Heart left ventricle (tissue), 16 donors: ENCODE measurements at places on chromosomes 2 and 18. TPM values are rescaled to one million over a fixed set of nuclear protein-coding genes. Genes with fewer than 3 reads are reported as not detected.

DNA sequence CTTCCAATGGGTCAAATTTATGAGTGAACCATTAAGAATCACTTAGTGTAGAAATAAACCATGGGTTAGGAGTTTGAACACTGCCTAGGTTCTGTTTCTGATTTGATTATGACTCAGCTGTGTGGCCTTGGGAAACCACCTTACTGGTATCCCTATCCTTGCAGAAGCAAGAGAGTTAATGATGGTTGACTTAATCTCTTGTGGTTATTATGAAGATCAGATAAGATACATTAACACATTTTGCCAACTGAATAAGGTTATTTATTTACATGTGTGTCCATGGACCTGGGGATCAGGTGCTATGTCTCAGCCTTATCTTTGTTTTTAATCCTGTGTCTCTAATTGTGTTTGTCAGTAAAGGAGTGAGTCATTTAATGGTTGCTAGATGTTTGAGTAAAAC is 5.4 kb upstream of the KCNJ13 start:
- no peak overlapping the region for H3K4me3 ChIP-seq
- H3K27ac ChIP-seq = no peak overlapping the region
- H3K27me3 ChIP-seq = no peaks in the 10 kb centered on the region
- no peaks in the 10 kb centered on the region for H3K4me1 ChIP-seq
- no peak for DNase-seq

DNA sequence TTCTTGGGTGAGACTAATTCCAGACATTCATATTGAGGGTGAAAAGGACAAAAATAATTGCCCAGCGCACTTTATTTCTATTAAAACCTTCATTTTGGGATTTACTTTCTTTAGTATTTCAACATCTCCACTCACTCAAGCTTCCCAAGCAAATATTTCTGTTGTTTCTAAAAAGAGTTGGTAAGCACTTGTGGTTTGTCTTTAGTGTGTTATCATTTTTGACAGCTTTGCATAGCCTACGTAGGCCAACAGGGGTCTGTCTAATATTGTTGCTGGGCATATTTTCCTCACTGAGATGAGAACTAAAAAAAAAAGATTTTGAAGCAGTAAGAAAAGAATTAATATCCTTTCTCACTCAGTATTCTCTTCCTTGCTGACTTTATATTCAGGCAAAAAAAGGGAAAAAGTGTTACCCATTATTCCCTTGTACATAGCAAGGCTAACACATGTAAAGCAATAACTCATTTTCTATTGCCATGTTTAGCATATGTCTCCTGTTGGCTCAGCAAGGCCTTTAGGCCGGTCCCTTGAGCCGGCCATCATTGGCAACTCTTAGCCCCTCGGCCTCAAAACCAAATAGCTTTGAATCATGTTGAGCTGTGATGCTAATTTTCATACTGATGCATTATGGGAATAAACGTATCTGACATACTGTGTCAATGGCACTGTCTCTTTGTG is 494.2 kb downstream of the ARHGAP15 start:
- H3K36me3 ChIP-seq = no peaks in the 10 kb centered on the region
- H3K4me3 ChIP-seq = no peak overlapping the region
- H3K4me1 ChIP-seq = no peaks in the 10 kb centered on the region
- no peaks in the 10 kb centered on the region for H3K27me3 ChIP-seq
- no peak for DNase-seq

DNA sequence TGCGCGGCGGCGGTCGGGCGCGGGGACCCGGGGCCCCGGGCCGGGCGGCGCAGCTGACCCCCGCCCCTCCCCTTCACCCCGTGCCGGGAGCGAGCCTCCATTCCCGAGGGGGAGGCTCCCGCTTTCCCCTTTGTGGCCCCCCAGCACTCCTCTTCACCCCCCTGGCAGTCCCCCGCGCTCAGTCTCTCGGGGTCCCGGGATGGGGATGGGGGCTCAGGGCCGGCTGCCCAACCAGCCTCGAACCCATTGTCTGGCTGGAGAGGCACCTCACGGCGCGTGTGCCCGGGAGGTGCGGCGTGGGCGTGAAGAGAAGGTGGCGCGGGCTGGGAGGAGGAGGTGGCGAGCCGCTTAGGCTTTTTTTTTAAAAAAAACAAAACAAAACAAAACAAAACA is 748 bp downstream of the FMNL2 start:
- peak overlapping the region; percentile 77 for H3K27ac ChIP-seq
- H3K4me1 ChIP-seq = no peaks in the 10 kb centered on the region

GRCh38 chr2:1663621-1664020 is 80.7 kb downstream of the PXDN start:
- DNase-seq = no peak
- H3K36me3 ChIP-seq = peaks cover 81% of the 10 kb centered on the region
- no peaks in the 10 kb centered on the region for H3K27me3 ChIP-seq
- no peaks in the 10 kb centered on the region for H3K4me1 ChIP-seq
- no peak overlapping the region for H3K27ac ChIP-seq

DNA sequence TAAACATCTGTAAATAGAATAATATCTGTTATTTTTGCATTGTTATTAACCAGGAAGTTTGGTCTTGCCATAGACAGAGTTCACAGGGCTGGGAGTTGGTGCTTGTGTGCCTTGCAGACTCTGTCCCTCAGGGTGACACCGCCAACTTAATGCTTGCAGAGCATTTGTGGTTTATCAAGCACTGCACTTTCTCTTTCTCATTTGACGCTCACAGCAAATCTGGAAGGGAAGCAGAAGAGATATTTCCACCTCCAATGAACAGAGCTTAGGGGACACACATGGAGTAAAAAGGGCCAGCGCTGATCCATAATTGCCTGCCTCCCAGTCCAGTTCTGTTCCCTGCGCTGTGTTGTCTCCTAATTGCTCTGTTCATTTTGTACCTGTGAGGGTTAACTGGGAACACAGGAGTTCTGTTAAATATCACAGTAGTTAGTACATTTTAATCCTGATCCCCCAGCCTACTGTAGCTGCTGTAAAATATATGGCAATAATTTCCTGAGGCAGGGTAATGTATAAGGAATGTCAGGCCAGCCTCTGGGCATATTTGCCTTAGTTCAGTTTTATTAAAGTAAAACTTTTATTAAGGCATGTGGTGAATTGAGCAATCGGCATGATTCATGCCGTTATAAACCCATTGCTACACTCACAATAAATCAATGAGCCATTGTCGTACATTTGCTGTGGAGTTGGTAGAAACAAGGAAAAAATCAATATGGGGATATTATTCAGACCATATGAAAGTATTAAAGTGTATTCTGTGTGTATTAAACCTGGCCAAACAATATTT is 182.5 kb upstream of the OSR1 start:
- peaks cover 7% of the 10 kb centered on the region for H3K4me1 ChIP-seq
- H3K36me3 ChIP-seq = no peaks in the 10 kb centered on the region
- no peak overlapping the region for H3K4me3 ChIP-seq
- H3K27ac ChIP-seq = no peak overlapping the region
- H3K27me3 ChIP-seq = no peaks in the 10 kb centered on the region

DNA sequence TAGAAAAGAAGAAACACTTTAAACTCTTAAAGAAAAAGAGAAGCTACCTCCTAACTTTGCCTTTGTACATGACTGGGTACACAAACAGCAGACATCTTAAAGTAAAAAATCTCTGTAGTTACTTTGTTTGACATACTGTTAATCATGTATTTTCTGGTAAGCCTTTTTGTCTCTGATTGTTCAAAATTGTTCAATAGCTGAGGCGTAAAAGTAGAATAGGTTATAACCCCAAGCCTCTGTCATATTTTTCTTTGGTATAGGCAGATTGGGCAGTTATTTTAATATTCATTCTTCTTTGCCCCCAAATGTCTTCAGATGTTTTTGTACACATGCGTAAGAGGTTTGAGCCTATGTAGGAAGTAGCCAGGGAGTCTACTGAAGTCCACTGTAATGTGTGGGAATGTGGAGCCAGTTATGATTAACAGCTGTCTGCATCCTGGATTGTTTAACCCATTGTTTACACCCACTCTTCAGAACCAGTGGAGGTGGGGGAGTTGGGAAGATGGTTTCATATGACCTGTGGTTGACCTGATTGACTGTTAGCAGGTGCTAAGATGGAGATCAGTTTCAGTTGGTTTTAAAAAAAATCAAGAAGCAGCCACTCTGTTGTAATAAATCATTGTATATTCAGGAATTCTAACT is 150.5 kb downstream of the TANC1 start:
- peak overlapping the region; percentile 43 for H3K27ac ChIP-seq
- no peak for DNase-seq
- H3K4me1 ChIP-seq = peaks cover 3% of the 10 kb centered on the region
- H3K27me3 ChIP-seq = no peaks in the 10 kb centered on the region
- no peaks in the 10 kb centered on the region for H3K36me3 ChIP-seq
- H3K4me3 ChIP-seq = no peak overlapping the region

- H3K4me1 ChIP-seq = no peaks in the 10 kb centered on the region
- H3K27me3 ChIP-seq = no peaks in the 10 kb centered on the region
- no peaks in the 10 kb centered on the region for H3K36me3 ChIP-seq
- H3K27ac ChIP-seq = no peak overlapping the region
Measured at GRCh38 chr18:60044290-60045006, 144.7 kb downstream of the PMAIP1 start.

DNA sequence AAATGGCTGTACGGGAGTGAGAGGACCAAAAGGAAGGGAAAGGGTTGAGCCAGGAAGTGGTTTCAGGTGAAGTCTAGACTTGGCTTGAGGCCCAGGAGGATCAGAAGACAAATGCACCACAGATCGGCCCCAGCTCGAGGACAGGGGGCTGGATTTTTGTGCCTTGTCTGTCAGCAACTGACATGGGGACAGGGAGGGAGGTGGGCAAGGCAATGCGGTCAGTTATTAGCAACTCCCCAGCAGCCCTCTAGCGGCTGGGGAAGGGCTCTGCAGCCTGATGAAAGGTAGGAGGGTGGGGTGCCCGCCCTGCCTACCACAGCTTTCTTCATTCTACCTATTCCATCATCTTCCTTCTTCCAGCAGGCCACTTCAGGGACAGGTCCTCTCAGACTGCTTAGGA is 50.0 kb downstream of the CPO start:
- no peak overlapping the region for H3K27ac ChIP-seq
- no peaks in the 10 kb centered on the region for H3K27me3 ChIP-seq
- no peaks in the 10 kb centered on the region for H3K36me3 ChIP-seq
- no peaks in the 10 kb centered on the region for H3K4me1 ChIP-seq
- H3K4me3 ChIP-seq = no peak overlapping the region

DNA sequence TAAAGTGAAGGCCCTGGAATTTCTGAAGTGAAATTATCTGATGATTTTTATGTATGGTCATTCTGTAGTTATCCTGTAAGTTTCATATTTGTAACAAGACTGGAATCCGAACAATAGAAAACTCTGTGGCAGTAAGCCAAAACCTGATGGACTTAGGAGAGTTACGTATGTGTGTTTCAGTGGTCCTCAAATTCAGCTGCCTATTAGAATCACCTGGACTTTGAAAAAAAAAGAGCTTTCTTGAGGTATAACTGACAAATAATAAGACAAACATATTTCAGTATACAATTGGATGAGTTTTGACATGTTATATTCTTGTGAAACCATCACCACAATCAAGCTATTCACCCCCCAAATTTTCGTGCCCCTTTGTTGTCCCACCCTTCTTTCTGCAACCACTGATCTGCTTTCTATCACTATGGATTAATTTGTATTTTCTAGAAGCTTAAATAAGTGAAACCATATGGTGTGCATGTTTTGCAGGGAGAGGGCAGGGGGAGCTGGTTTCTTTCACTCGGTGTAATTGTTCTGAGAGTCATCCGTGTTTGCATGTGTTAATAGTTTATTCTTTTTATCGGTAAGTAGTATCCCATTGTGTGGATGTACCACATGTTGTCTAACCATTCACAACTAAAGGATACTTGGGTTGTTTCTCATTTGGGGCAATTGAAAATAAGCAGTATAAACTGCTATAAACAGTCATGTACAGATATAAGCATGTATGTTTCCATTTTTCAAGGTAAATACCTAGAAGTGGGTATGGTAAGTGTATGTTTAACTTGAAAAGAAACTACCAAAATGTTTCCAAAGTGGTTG is 50.2 kb upstream of the EML4 start:
- DNase-seq = no peak
- peak overlapping the region; percentile 45 for H3K27ac ChIP-seq
- H3K4me3 ChIP-seq = no peak overlapping the region
- H3K27me3 ChIP-seq = no peaks in the 10 kb centered on the region
- H3K36me3 ChIP-seq = no peaks in the 10 kb centered on the region

Gene SFXN5
- total RNA-seq = 8.4 TPM

Gene SH3RF3
- total RNA-seq = 7.0 TPM

Gene MOCOS
- total RNA-seq = 0.26 TPM

Gene CNOT11
- total RNA-seq = 45.1 TPM

Gene TGFA
- total RNA-seq = 1.1 TPM

Gene MC5R
- not detected for total RNA-seq
